ENCODE measurements at places on chromosomes 16 and 17. TPM values are rescaled to one million over a fixed set of nuclear protein-coding genes. Genes with fewer than 3 reads are reported as not detected.

The KRTAP4-4 gene
- not detected for polyA plus RNA-seq

DNA sequence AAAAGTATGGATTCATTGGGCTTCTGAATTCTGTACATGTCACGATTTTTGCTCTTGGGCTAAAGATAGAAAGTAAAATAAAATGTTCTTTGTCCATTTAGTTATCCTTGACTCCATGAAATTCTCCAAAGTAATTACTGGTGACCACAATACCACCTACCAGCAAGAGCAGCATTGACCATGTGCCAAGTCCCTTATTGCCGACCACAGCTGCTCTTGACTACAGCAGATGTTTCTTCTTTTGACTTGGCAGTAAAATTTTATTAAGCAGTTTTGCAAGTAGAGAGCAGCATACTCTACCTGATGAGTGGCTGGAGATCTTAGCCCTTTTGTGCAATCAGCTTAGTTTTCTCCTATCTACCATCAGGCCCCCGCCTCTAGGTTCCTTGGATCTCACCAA, 152.2 kb upstream of the TBX2 start:
- DNase-seq, result no peak

The LLGL2 gene
- polyA plus RNA-seq, result 50.0 TPM

- DNase-seq, result no peak
Observed at GRCh38 chr17:10631048-10631700, 25.9 kb downstream of the MYH3 start.

The MEOX1 gene
- polyA plus RNA-seq, result 11.2 TPM

GRCh38 chr17:32914181-32914580, 13.8 kb upstream of the TMEM98 start:
- no peak for DNase-seq

DNA sequence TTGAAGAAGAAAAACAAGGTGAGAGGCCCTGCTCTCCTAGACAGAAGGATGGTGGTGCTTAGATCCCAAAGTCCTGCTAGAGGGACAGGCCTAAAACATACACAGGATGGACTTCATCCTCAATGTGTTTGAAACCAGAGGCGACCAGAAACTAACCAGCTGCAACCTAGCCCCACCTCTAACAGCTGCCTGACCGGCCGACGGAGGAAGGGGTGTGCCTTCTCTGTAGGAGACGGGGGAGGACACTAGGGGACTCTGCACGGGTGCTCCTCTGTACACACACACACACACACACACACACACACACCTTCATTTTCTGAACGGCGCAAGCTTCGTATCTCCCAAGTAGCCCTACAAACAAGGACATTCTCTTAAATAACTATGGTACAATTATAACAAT, 24.3 kb upstream of the PITPNM3 start:
- no peak for DNase-seq

All from right renal cortex interstitium (tissue), 3 donors.